Hepatocyte (in vitro differentiated cells): ENCODE measurements at places on chromosomes 3 and 15.

GRCh38 chr3:129327510-129327909 lies 48.8 kb downstream of the HMCES start:
- H3K4me3 ChIP-seq, result no peak overlapping the region
- H3K27me3 ChIP-seq, result no peaks in the 10 kb centered on the region
- no peak for DNase-seq
- no peaks in the 10 kb centered on the region for H3K4me1 ChIP-seq

DNA sequence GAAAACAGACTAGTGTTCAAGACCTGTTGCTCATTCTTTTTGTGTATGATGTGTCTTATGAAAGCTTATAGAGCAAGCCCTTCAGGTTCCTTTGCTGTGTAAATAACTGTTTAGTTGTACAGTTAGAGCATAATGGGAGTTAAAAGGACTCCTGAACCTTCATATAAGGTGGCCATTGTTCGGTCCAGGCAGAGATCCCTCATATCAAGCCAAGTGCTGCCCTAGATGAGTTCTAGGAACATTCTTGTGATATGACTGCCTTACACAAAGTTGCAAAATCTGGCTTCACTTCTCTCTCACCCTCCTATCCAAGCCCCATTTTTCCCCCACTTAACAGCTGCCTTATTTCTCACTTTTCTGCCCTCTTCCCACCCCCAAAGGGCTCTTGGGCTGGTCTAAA lies 26.9 kb downstream of the GYG1 start:
- no peaks in the 10 kb centered on the region for H3K27me3 ChIP-seq
- H3K4me3 ChIP-seq, result no peak overlapping the region
- H3K36me3 ChIP-seq, result no peaks in the 10 kb centered on the region
- DNase-seq, result no peak
- H3K27ac ChIP-seq, result no peak overlapping the region
- no peaks in the 10 kb centered on the region for H3K4me1 ChIP-seq

DNA sequence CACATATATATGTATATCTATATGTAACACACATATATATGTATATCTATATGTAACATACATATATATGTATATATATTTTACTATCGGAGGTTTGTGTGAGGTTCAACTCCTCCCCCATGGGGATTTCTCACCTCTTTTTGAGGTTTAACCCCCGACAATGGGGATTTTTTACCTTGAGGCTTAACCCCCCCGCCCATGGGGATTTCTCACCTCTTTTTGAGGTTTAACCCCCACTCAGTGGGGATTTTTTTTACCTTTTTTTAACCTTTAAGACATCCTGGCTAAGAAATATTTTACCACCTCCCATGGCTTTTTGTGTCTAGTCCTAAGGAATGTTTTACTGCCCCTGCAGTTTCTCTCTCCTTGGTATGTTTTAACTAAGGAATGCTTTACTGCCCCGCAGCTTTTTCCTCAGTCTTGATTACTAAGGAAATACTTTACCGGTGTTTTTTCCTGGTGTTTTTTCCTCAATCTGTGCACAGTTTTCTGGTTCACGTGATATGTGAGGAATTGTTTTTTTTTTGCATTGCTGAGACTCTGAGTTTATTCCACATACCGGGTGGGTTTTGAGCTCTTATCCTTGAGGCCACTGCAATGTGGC lies 185.2 kb downstream of the KLF13 start:
- H3K27me3 ChIP-seq, result no peaks in the 10 kb centered on the region
- no peaks in the 10 kb centered on the region for H3K4me1 ChIP-seq
- H3K27ac ChIP-seq, result no peak overlapping the region
- H3K36me3 ChIP-seq, result no peaks in the 10 kb centered on the region

DNA sequence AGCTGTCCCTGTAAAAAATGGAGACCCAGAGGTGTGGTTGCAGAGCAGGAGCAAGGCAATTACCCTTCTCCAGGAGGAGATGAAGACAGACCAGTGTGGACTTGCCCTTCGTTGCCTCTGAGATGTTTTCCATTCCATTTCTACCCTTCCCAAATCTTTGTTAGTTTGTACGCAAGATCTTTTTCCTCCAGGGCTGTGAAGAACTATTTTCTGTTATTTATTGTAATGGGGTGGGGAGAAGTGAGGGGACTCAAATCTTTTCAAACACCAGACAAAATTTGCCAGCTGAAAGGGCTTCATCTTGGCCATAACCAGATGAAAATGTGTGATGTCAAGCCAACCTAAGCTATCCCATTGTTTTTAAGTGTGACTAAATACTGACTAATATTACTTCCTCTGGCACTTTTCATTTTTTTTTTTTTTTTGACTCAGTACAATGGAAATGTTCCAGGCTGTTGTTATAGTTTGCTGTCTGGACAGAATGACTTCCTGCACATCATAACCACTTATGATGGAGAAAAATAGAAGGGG lies 271.3 kb upstream of the TPRG1 start:
- no peak for DNase-seq
- H3K36me3 ChIP-seq, result no peaks in the 10 kb centered on the region

- peak; percentile 34 for DNase-seq
- H3K4me3 ChIP-seq, result no peak overlapping the region
- no peaks in the 10 kb centered on the region for H3K4me1 ChIP-seq
- H3K36me3 ChIP-seq, result no peaks in the 10 kb centered on the region
Observed at GRCh38 chr3:102529452-102529851, 94.6 kb downstream of the ZPLD1 start.

GRCh38 chr3:175457301-175457700 lies 598.2 kb downstream of the NAALADL2 start:
- no peaks in the 10 kb centered on the region for H3K36me3 ChIP-seq
- no peak overlapping the region for H3K27ac ChIP-seq
- H3K4me1 ChIP-seq, result no peaks in the 10 kb centered on the region
- DNase-seq, result no peak

DNA sequence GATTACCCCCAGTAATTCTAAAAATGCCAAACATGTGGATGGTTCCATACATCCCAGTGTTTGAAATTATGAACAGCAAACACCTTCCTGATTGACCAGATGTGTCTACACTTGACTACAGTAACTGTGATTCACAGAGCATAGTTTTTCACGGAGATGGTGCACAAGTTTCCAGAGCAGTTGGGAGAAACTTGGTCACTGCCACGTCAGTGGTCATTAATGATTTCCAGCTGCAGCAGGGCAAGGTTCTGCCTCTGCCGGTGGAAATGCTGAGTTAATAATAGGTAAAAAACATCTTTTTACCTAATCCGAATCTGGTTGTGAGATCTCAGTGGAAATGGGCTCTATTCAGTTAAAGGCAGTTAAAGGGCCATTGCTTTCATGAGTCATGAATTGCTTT lies 154.1 kb upstream of the FEZF2 start:
- H3K36me3 ChIP-seq, result no peaks in the 10 kb centered on the region
- H3K27me3 ChIP-seq, result no peaks in the 10 kb centered on the region
- no peak overlapping the region for H3K4me3 ChIP-seq
- H3K4me1 ChIP-seq, result no peaks in the 10 kb centered on the region
- H3K27ac ChIP-seq, result no peak overlapping the region

DNA sequence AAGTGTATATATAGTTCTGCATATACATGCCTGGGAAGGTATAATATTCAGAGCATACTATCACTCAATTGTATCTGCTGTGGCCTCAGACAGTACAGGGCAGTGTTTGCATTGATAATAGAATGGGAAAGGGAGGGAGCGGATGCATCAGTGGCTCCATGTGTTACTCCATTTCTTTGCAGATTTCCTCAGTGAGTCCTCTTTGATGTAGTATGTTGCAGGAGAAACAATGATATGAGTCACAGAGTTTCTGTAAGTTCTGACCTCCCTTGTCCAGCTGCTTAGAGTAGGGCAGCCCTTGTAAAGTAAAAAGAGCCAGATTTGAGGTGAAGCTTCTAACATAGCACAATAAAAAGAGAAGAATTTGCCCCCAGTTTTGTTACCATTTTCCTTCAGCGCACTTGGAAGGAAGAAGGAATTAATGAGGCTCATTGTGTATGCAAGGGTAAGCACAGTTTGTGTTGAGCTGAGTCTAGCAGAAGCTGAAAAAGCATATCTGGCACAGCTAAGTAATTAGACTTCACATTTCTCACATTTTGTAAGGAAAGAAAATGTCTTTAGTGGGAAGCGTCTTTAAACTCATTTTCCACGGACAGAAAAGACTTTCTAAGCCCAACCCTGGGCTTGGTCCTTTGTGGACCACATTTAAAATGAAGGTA lies 555.8 kb upstream of the IL12A start:
- H3K27ac ChIP-seq, result no peak overlapping the region
- no peak overlapping the region for H3K4me3 ChIP-seq
- no peaks in the 10 kb centered on the region for H3K4me1 ChIP-seq
- no peaks in the 10 kb centered on the region for H3K36me3 ChIP-seq
- H3K27me3 ChIP-seq, result no peaks in the 10 kb centered on the region

DNA sequence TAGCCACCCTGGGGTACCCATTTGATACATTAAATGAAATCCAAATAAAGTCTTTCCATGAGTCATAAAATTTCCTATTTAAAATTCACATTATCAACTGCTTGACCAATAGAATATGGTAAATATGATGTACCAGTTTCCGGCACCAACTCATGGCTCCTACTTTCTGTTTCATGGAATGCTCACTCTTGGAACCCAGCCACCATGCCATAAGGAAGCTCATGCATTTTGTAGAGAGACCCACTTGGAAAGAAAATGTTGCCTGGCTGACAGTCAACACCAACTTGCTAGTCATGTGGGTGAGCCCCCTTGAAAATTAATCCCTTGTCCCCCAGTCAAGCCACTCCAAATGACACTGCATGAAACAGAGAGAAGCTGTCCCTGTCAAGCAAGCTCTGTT lies 57.2 kb downstream of the WWTR1 start:
- H3K4me3 ChIP-seq, result no peak overlapping the region
- H3K27me3 ChIP-seq, result no peaks in the 10 kb centered on the region
- H3K27ac ChIP-seq, result no peak overlapping the region
- no peak for DNase-seq
- no peaks in the 10 kb centered on the region for H3K36me3 ChIP-seq

- no peak overlapping the region for H3K27ac ChIP-seq
- H3K27me3 ChIP-seq, result no peaks in the 10 kb centered on the region
- DNase-seq, result no peak
Observed at GRCh38 chr3:45664578-45664977, 24.6 kb upstream of the SACM1L start.

DNA sequence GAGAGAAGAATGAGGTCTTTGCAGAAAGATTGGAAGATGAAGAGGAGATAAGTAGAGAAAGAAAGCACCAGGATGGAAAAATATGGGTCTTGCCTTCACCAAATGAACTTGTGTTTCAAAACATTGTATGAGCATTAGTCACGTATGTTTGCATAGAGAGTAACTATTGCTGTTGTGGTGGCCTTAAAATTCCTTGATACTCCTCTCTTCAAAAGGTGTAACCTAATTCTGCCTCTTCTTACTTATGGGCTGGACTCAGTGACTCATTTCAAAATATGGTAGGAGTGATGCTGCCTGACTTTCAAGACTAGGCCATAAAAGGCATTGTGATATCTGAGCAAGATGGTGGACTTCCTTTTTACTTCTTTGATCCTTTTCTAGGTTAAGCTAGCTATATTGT lies 228.7 kb upstream of the ZNF385D start:
- H3K4me3 ChIP-seq, result no peak overlapping the region
- no peaks in the 10 kb centered on the region for H3K36me3 ChIP-seq
- H3K27ac ChIP-seq, result no peak overlapping the region
- no peaks in the 10 kb centered on the region for H3K4me1 ChIP-seq

DNA sequence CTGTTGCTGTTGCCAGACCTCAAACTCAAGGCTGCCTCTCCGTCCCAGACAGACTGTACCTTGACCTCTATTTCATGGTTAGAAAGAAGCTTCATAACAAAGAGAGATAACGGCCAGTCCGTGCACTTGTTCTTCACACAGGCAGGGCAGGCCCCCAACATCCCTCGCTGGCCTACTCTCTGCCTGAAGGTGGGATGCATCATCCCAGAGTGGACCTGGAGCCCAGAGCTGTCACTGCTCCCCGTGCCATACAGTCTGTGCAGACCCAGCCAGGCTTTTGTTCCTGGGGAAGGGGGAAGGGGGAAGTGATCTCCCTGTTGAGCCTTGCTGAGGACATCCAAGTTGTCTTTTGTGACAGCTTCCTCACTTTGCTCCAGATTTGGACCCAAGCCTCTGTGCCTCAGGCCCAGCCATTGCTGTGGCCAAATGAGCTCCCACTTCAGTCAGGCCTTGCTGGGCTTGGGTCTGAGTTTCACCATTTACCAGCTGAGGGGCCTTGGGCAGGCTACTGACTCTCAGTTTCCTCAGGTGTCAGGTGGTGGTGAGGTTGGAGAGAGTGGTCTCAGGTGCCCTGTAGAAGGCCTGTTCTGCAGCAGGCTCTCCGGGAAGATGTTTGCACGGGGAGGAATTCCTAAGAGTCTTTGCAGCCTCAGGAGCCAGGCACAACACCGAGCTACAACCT lies 141.6 kb downstream of the DNAJB8 start:
- DNase-seq, result no peak
- no peaks in the 10 kb centered on the region for H3K36me3 ChIP-seq
- peaks cover 21% of the 10 kb centered on the region for H3K4me1 ChIP-seq

DNA sequence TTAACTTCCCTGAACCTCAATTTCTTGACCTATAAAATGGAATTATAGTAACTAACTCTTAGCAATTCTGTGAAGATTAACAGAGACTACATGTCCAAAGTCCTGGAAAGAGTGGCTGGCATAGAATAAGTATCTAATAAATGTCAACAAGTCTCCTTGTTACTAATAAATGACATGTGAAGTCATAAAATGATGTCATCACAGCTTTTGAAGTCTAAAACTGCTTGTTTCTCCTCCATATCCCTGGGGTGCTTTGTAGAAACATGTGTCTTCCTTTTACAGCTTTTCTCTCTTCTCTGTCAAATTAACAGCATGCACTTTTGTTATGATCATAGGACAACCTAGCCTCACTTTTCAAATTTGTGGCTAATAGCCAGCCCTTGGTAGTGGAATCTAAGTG lies 510.2 kb downstream of the NTRK3 start:
- peak; percentile 37 for DNase-seq
- H3K36me3 ChIP-seq, result no peaks in the 10 kb centered on the region
- H3K27ac ChIP-seq, result peak overlapping the region; percentile 5
- no peaks in the 10 kb centered on the region for H3K27me3 ChIP-seq
- peaks cover 5% of the 10 kb centered on the region for H3K4me1 ChIP-seq

GRCh38 chr3:3696345-3696744 lies 102.9 kb upstream of the LRRN1 start:
- no peaks in the 10 kb centered on the region for H3K4me1 ChIP-seq
- no peaks in the 10 kb centered on the region for H3K27me3 ChIP-seq
- no peak overlapping the region for H3K27ac ChIP-seq
- H3K4me3 ChIP-seq, result no peak overlapping the region
- H3K36me3 ChIP-seq, result no peaks in the 10 kb centered on the region
- no peak for DNase-seq

- H3K4me1 ChIP-seq, result no peaks in the 10 kb centered on the region
- H3K4me3 ChIP-seq, result no peak overlapping the region
- no peak overlapping the region for H3K27ac ChIP-seq
- no peaks in the 10 kb centered on the region for H3K36me3 ChIP-seq
Observed at GRCh38 chr3:156366559-156366958, 188.4 kb downstream of the SSR3 start.

- no peak overlapping the region for H3K27ac ChIP-seq
- no peak overlapping the region for H3K4me3 ChIP-seq
- no peaks in the 10 kb centered on the region for H3K36me3 ChIP-seq
- peaks cover 6% of the 10 kb centered on the region for H3K4me1 ChIP-seq
- no peak for DNase-seq
Observed at GRCh38 chr3:52829482-52829881, 990 bp downstream of the ITIH4 start.
